ENCODE measurements at places on chromosomes 16 and 17. TPM values are rescaled to one million over a fixed set of nuclear protein-coding genes. Genes with fewer than 3 reads are reported as not detected.

Gene TMEM114
- not detected for total RNA-seq

Gene KRTAP4-3
- total RNA-seq = not detected

Gene CA10
- not detected for total RNA-seq

Gene AIPL1
- not detected for total RNA-seq

DNA sequence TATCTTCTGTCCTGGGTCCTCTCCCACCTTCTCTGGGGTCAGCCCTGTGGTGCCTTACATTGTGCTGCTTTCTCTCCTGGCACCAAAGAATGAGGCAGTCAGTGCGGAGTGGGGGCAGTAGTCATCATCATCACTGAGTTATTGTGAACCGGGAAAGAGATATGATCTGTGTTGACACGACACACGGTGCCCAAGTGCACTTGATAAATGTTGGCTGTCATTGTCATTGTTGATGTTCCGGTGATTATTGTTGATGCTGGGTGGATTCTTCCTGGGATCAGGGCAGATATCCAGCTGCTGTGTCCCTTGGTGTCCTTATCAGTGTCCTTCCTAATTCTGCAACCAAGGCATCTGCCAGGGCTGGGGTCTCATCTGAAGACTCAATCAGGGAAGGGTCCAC lies 121.7 kb downstream of the ABCC6 start:
- no peak for DNase-seq
- no peak overlapping the region for H3K4me3 ChIP-seq

DNA sequence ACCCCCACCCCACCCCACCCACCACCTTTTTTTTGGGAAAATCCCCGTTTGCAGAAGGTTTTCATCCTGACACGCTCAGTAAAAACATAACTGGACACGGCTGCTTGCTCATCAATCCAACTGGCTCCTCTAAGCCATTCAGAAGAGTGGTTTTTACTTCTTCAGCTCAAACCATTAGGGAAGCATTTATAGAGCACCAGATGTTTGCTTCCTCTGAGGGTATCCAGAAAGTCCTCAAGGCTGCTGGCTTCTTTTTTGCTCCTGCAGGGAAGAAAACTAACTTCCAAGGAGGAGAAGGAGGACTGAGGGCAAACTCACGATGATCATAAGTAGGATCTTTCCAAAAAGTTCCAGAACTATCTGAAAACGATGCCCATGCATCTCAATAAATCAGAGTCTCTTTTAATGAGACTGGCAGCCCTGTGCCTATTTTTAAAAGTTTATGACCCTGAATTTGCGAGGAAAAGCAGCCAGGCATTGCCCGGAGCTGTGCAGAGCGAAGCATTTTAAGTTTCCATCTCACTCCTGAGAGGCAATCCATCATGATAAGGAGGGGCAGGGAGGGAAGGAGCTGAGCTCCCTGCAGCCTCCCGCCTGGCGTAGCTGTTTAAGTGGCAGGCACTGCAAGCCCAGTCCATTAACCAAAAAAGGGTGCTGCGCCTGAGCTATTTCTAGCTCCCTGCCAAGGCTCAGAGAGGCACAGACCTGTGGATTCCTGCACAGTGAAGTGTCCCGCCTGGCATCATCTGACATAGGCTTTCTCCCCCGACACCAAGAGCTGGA lies 146.3 kb upstream of the FOXF1 start:
- H3K27ac ChIP-seq = no peak overlapping the region
- no peak for DNase-seq
- peaks cover 18% of the 10 kb centered on the region for H3K27me3 ChIP-seq
- H3K4me1 ChIP-seq = no peaks in the 10 kb centered on the region

DNA sequence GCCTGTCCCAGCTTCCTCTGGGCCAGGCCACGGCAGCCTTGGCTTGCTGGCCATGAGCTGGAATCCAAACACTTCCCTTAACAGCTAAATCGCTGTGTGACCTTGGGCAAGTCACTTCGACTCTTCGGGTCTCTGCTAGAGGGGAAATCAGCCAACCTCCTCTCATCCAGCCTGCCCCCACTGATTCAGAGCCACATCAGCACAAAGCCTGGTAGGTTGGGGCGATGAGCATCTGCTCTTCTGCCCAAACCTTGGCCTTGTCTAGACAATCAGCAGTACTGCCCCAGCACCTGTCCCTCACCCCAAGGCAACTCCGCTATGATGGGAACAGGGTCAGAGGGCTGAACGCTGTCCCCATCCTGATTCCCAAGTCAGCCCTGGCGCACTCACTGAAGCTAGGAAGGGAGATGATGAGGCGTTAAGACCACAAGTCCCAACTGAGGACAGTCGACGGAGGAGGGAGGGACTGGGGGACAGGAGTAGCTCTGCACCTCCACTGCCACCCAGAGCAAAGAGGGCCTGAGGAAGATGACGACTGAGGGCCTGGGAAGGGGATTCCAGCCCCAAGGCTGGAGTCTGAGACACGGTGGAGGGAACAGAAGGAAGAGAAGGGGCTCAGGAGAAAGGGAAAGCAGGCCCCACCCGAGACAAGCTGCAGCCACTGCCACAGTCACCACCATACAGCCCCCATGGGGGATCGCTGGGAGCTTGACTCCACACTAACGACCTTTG lies 1.3 kb downstream of the CLUH start:
- H3K27ac ChIP-seq = peak overlapping the region; percentile 87
- peaks cover 6% of the 10 kb centered on the region for H3K36me3 ChIP-seq
- H3K27me3 ChIP-seq = no peaks in the 10 kb centered on the region
- no peak for DNase-seq
- H3K4me3 ChIP-seq = peak overlapping the region; percentile 85

- H3K27me3 ChIP-seq = no peaks in the 10 kb centered on the region
- H3K4me1 ChIP-seq = peaks cover 64% of the 10 kb centered on the region
- no peak for DNase-seq
- peak overlapping the region; percentile 98 for H3K27ac ChIP-seq
Measured at GRCh38 chr17:42565523-42566214, 1.2 kb upstream of the MLX start.

- peak overlapping the region; percentile 61 for H3K4me3 ChIP-seq
- peaks cover 48% of the 10 kb centered on the region for H3K4me1 ChIP-seq
- no peaks in the 10 kb centered on the region for H3K27me3 ChIP-seq
- peak; percentile 67 for DNase-seq
Measured at GRCh38 chr17:39903158-39903884, 15.1 kb downstream of the GSDMB start.

GRCh38 chr17:50310455-50311111 lies 35.3 kb upstream of the XYLT2 start:
- H3K27me3 ChIP-seq = peaks cover 17% of the 10 kb centered on the region
- H3K4me3 ChIP-seq = no peak overlapping the region
- DNase-seq = no peak
- no peaks in the 10 kb centered on the region for H3K4me1 ChIP-seq

DNA sequence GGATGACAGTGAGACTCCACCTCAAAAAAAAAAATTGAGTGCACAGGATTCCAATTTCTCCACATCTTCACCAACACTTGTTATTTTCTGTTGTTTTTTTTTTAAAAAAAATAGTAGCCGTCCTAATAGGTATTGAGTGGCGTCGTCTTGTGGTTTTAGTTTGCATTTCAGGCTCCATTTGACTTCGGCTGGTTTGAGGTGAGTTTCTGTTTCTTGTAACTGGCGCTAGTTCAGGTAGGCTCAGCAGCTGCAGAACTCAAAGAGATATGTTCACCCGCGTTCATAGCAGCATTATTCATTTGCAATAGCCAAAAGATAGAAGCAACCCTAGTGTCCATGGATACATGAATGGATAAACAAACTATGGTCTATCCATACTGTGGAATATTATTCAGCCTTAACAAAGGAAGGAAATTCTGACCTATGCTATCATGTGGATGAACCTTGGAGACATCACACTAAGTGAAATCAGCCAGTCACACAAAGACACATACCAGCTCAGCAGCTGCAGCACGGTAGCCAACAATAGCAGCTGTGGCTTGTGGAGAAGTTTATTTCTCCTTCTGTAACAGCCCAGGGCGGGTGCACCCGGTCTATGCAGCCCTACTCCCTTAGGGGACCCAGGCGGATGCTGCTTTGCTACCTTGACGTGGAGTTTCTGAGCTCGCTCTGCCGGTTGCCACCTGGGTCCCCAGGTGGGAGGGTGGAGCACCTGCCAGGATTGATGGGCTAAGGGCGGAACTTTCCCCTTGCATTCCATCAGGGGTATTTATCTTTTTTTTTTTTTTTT lies 44.9 kb downstream of the TMEM235 start:
- no peak overlapping the region for H3K27ac ChIP-seq
- H3K36me3 ChIP-seq = no peaks in the 10 kb centered on the region
- H3K4me1 ChIP-seq = peaks cover 15% of the 10 kb centered on the region

GRCh38 chr17:40950176-40950575 lies 12.7 kb upstream of the KRT23 start:
- H3K27me3 ChIP-seq = peaks cover 53% of the 10 kb centered on the region
- no peaks in the 10 kb centered on the region for H3K36me3 ChIP-seq
- H3K27ac ChIP-seq = no peak overlapping the region
- H3K4me1 ChIP-seq = no peaks in the 10 kb centered on the region

DNA sequence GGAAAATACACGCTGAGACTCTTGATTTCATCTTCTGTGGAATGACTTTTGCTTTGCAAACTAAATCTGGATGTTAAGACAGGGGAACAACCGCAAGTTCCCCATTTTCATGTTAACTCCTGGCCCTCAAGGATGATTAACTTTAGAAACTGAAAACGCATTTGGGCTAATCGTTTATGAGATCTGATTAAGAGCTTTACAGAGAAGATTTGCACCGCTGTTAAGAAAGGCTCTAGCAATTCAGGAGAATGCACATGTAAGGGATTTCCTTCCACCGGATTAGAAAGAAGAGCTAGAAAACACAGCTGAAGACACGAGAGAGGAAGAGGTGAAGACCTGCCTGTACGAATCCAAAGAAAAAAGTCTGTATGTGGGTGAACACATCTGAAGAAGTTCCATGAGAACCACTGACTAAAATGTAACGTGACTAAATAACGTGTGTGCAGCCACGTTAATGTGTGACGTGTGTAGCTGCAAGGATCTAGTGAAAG lies 106.4 kb downstream of the YPEL2 start:
- no peak overlapping the region for H3K4me3 ChIP-seq
- H3K27ac ChIP-seq = no peak overlapping the region
- no peaks in the 10 kb centered on the region for H3K36me3 ChIP-seq
- peaks cover 3% of the 10 kb centered on the region for H3K27me3 ChIP-seq
- no peak for DNase-seq
- H3K4me1 ChIP-seq = peaks cover 48% of the 10 kb centered on the region

Data from activated CD8-positive, alpha-beta T cell treated with anti-CD3 and anti-CD28 coated beads, Interleukin-2, amount 10 ng/mL, durations not matched to agents 7 days and 5 days (primary cell).